Activated T-helper 1 cell treated with anti-CD3 and anti-CD28 coated beads, Interleukin-2, amount 50 U/mL, for 16 hours (primary cell): ENCODE measurements at places on chromosomes 13 and 19.
A peak's percentile ranks its signal among the peaks of the same experiment; 100 is the strongest.

GRCh38 chr19:35693835-35694599, 10.3 kb upstream of the ZBTB32 start:
- DNase-seq, result peak; percentile 80

GRCh38 chr19:1833540-1833939, 14.7 kb downstream of the REXO1 start:
- DNase-seq, result no peak

DNA sequence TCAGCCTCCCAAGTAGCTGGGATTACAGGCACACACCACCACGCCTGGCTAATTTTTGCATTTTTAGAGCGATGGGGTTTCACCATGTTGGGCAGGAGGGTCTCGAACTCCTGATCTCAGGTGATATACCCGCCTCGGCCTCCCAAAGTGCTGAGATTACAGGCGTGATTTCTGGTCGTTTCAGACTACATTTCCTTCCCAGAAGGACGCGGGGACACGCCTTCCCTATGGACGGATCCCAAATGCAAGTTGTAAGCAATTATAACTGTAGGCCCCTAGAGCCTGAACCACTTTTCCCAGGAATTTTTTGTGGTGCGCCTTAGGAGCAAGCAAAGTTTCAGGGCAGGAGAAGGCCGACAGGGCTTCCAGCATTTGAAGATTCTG, 17.8 kb upstream of the ZNF331 start:
- DNase-seq, result no peak

GRCh38 chr19:30228835-30229524, 143.2 kb upstream of the ZNF536 start:
- no peak for DNase-seq
